Stimulated activated CD8-positive, alpha-beta memory T cell treated with anti-CD3 and anti-CD28 coated beads, Interleukin-4, amount 100 ng/mL, for 48 hours (primary cell): ENCODE measurements at places on chromosomes 11 and 22.
A peak's percentile ranks its signal among the peaks of the same experiment; 100 is the strongest.

GRCh38 chr11:102414559-102414958 is 38.0 kb downstream of the TMEM123 start:
- no peak for DNase-seq

DNA sequence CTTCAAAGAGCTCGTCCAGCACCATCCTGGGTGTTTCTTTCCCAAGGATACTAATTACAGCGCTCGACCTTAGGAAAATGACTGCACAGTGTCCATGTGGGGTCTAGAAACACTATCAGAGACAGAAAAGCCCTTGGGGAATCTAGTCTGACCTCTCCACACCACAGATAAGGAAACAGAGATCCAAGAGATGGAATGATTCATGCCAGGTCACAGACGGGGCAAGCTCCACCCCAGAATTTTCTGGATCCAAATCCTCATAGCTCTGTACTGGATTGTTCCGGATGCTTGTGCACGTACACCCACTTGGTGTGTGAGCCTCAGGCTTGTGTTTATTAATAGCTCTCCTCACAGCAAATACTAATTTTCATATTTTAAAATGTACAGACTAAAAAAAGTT is 11.3 kb downstream of the ABTB2 start:
- DNase-seq = no peak

- peak; percentile 45 for DNase-seq
These were observed 20.3 kb downstream of the BMAL1 start for GRCh38 chr11:13297917-13298356.

DNA sequence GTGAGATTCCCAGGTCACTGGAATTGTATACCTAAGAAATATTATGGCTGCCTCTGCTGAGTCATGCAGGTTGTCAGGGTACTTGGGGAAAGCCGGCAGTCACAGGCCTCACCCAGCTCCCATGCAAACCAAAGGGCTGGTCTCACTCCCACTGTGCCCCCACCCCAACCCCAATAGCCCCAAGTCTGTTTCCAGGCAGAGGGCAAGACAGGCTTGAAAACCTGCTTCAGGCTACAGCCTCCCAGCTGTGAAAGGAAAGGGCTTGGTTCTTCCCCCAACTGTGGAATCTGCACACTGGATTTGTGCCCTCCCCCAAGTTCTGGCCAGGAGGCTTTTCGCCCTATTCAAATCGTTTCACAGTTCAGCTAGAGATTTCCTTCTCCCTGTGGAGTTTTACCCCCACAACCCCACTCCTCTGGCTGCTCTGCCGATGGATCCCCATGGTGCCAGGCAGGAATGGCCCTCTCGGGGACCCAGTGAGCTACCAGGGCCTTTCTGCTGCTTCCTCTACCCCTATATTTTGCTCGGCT is 37.0 kb upstream of the ABTB2 start:
- no peak for DNase-seq

- DNase-seq = no peak
These were observed 23.3 kb downstream of the LINC01488 start for GRCh38 chr11:69504576-69505335.

GRCh38 chr11:18772211-18772610 is 19.4 kb downstream of the PTPN5 start:
- no peak for DNase-seq

DNA sequence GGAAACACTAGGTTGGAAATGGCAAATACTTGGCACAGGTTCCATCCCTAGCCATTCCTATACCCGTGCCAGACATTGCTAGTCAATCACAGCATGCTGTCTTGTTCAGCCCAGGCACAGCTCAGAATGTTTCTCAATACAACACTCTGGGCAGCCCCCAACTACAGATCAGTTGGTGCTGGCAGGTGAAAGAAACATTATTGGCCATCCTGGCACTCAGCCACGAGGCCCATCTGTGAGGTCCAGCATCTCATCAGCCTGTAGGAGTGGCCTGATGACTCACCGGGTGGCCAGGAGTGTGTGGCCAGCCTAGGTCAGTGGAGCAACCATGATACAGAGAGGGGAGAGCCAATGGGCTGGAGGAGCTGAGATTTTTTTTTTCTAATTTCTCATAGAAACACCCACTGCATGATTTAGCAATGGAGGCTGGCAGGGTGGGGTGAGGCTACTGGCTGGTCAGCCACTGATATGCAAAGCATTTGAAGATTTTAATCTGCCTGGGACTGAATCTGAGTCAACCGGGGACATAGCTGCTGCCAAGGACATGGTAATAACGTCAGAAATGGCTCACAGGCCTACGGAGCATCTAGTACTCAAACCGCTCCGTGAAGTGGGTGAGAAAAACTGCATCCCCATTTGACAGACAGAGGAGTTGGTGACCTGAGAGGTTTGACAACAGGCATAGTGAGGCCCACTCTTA is 5.4 kb downstream of the MYO18B start:
- DNase-seq = no peak

DNA sequence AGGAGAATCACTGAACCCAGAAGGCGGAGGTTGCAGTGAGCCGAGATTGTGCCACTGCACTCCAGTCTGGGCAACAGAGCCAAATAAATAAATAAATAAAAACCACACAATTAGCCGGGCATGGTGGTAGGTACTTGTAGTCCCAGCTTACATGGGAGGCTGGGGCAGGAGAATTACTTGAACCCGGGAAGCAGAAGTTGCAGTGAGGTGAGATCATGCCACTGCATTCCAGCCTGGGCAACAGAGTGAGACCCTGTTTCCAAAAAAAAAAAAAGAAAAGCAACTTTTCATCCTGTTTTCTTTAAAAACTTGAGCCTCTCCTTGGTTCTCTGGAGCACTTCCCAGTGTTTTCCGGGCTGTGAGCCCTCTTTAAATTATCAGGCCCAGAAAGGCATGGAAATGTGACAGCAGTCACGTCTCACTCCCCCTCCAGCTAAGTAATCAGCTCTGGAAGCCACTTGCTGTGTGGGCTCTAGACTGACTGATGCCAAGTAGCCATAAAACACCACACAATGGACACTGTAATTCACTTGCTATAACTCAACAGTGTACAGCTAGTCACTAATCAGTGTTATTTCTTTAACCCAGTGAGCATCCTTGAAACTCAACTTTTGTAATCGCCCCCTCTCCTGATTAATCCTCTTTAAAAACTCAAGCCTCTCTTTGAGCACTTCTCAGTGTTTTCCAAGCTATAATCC is 13.0 kb upstream of the MCHR1 start:
- DNase-seq = no peak

DNA sequence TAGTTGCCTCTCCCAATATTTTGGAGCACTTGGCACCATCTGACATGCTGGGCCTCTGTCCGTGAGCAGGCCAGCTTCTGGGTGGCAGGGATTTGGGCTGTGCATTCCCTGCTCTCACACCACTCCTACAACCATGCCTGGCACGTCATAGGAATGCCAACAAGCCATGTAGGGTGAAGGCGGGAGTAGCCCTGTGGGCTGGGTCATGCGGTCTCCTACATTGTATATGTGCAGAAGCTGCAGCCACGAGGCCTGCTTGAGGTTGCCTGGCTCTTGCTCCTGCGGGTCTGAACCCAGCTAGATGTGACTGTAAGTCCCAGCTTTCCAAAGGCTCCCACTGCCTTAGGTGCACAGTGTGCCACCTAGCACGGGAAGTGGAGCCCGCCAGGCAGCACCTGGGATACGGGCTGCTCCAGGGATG is 14.5 kb downstream of the MYEOV start:
- no peak for DNase-seq
